ENCODE measurements at places on chromosomes 5 and 9. TPM values are rescaled to one million over a fixed set of nuclear protein-coding genes. Genes with fewer than 3 reads are reported as not detected.

DNA sequence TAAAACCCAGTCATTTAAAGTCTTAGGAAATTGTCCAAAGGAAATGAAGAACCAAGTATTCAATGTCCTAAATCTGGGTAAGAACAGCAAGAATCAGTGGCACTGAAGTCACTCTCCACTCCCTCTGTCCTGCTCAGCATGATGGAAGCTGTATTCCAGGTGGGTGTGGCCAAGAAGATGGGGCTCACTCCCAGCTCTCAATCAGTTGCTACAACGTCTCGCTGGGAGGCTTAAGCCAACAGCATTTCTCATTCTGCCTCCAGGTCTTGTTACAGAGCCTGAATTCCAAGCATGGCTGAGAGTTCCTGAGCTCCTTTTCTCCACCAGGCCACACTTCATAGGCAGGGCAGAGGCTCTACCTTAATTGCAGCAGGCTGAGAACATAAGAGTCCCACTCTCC is 41.2 kb upstream of the TRIO start:
- no peaks in the 10 kb centered on the region for H3K4me1 ChIP-seq
- no peaks in the 10 kb centered on the region for H3K36me3 ChIP-seq
- DNase-seq: no peak
- no peak overlapping the region for H3K27ac ChIP-seq

The SLC2A6 gene
- 17.0 TPM for total RNA-seq

DNA sequence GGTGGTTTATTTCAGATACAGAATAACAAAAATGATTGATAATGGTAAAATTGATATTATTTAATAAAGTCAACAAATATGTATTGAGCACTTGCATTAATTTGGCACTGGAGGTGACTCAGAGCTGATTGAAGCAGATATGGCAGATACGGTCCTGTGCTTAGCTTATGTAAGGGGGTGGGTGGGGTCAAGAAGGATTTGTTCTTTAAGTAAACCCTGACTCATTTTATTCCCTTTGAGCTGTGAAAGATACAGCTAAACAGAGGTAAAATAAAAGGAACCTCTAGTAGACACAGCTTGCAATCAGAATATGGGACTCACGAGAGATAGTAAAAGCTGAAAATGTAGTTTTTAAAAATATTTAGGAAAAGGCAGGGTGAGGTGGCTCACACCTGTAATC is 201.3 kb upstream of the CLINT1 start:
- H3K27ac ChIP-seq: no peak overlapping the region
- no peaks in the 10 kb centered on the region for H3K4me1 ChIP-seq
- no peak overlapping the region for H3K4me3 ChIP-seq

DNA sequence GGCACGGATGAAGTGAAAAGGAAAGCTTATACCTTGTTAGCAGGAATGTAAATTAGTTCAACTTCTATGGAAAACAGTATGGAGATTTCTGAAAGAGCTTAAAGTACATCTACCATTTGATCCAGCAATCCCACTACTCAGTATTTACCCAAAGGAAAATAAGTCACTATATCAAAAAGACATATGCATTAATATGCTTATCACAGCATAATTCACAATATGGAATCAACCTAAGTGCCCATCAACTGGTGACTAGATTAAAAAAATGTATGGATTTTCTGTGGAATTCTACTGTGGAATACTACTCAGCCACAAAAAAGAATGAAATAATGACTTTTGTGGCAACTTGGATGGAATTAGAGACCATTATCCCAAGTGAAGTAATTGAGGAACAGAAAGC is 279.6 kb downstream of the GABRB2 start:
- H3K27ac ChIP-seq: no peak overlapping the region
- no peak for DNase-seq
- no peak overlapping the region for H3K4me3 ChIP-seq
- no peaks in the 10 kb centered on the region for H3K36me3 ChIP-seq

The ERP44 gene
- total RNA-seq: 15.8 TPM

- no peak within 1 kb of the TSS for H3K27ac ChIP-seq
- peak within 1 kb of the TSS; percentile 76 for H3K4me3 ChIP-seq
- peaks cover 10% of the 10 kb centered on the region for H3K4me1 ChIP-seq
- DNase-seq: peak; percentile 76
- peaks cover 35% of the 10 kb centered on the region for H3K27me3 ChIP-seq
Observed at GRCh38 chr5:58582803-58583491, at the start of gene RAB3C. Gene RAB3C (plus strand): TSS chr5:58583075. CDS start chr5:58583209, 134 bp downstream.

The TMC1 gene
- not detected for total RNA-seq

GRCh38 chr5:98839469-98840383 is 66.3 kb downstream of the RGMB start:
- H3K27me3 ChIP-seq: no peaks in the 10 kb centered on the region
- DNase-seq: no peak
- no peaks in the 10 kb centered on the region for H3K36me3 ChIP-seq
- H3K4me3 ChIP-seq: no peak overlapping the region
- peaks cover 3% of the 10 kb centered on the region for H3K4me1 ChIP-seq

DNA sequence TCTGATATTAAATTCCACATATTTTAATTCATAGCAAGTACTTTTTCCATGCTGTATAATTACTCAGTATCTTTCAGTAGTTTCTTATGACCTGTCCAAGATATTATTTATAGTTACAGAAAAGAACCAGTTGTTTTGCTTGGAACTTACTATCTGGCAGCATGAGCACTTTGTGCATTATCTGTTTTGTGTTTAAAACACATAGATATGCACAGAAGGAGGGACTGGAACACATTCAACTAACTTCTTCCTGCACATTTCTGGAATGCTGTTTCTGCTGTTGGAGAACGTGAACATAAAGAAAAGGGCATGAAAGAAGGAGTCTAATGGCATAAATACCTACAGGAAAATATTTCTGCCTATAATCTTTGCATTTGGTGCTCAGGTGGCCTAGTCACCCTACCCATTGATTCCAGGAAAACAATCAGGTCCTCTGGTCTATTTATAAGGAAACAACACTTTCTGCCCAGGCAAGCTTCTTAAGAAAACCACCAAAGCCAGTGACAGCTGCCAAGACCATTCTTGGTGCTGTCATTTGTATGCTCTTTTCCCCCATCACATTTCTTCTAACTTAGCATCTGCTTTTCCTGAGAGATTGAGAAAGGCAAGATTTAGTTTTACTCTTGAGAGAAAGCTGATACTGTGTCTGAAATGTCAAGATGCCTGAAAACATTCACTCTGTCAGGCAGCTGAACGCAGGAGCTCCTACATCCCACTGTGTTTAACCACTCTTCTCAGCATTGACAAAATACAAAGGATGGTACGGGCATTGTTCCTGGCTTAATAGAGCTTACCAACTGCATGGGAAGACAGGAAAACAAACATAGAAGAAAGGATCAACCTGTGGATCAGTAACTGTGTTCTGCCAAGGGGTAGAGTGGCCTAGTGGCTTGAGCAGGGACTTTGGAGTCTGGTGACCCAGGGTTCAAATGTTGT is 40.3 kb downstream of the RAB3C start:
- H3K4me3 ChIP-seq: no peak overlapping the region
- DNase-seq: no peak
- no peaks in the 10 kb centered on the region for H3K27me3 ChIP-seq

The CBY3 gene
- total RNA-seq: 0.55 TPM

DNA sequence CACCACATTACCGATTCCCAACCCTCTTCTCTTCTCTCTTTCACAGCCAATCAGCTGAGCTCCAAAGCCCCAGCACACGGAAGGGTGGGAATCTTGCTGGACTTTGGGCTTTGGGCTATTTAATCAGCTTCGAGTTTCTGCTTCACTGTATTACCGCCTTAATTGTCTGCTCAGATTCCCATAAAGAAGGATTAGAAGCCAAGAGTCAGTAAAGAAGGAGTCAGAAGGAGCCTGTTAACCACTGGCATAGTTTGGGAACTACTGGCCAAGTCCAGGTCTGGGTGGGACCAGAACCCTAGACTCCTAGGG is 4.4 kb downstream of the SPRY4 start:
- H3K4me3 ChIP-seq: no peak overlapping the region
- H3K27me3 ChIP-seq: peaks cover 26% of the 10 kb centered on the region
- peaks cover 55% of the 10 kb centered on the region for H3K4me1 ChIP-seq
- no peak overlapping the region for H3K27ac ChIP-seq
- H3K36me3 ChIP-seq: no peaks in the 10 kb centered on the region

The FBLL1 gene
- total RNA-seq: 0.21 TPM

- DNase-seq: no peak
- H3K4me1 ChIP-seq: no peaks in the 10 kb centered on the region
- H3K4me3 ChIP-seq: no peak overlapping the region
- no peaks in the 10 kb centered on the region for H3K36me3 ChIP-seq
- H3K27me3 ChIP-seq: no peaks in the 10 kb centered on the region
- no peak overlapping the region for H3K27ac ChIP-seq
Observed at GRCh38 chr5:1751864-1752822, 47.5 kb downstream of the MRPL36 start.

DNA sequence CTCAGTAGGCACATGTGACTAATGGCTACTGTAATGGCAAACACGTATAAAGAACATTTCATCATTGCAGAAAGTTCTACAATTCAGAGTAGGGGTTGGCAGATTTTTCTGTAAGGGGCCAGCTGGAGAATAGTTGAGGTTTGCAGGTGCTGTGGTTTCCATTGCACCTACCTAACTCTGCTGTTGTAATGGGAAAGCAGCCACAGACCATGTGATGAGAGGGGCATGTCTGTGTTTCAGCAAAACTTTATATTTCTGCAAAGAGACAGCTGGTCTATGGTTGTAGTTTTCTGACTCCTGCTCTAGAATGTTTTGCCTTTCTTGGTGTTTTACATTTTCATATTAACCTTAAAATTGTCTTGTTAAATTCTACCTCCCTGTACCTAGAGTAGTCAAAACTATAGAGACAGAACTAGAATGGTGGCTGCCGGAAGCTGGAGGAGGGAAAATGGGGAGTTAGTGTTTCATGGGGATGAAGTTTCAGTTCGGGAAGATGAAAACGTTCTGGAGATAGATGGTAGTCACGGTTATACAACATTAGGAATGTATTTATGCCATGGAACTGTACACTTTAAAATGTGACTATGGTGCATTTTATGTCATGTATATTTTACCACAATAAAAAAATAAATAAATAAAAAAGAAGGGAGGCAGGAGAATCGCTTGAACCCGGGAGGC is 44.3 kb downstream of the NUP214 start:
- no peaks in the 10 kb centered on the region for H3K27me3 ChIP-seq
- no peak for DNase-seq
- H3K4me3 ChIP-seq: no peak overlapping the region
- H3K36me3 ChIP-seq: peaks cover 50% of the 10 kb centered on the region
- no peak overlapping the region for H3K27ac ChIP-seq
- peaks cover 6% of the 10 kb centered on the region for H3K4me1 ChIP-seq

The PKD2L2 gene
- not detected for total RNA-seq

GRCh38 chr9:13857521-13857920 is 456.4 kb downstream of the NFIB start:
- no peak for DNase-seq
- no peaks in the 10 kb centered on the region for H3K27me3 ChIP-seq

DNA sequence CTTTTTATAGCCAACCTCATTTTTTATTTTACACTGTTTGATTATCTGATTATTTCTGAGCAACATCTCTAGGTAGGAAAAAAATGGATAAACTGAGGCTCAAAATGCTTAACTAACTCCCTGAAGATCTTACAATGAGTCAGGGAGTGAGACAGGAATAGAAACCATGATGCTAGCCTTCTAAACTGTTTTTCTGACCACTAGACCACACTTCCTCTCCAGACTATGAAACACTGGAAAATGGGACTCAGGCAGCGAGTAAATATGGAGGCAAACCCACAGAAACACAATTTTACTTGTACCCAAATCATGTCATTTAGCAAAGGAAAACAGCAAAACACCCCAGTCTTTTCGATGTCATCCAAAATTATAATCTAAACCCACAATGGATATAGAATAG is 129.9 kb upstream of the ANKH start:
- H3K4me1 ChIP-seq: peaks cover 18% of the 10 kb centered on the region
- no peak overlapping the region for H3K27ac ChIP-seq
- no peak overlapping the region for H3K4me3 ChIP-seq
- DNase-seq: no peak
- peaks cover 31% of the 10 kb centered on the region for H3K27me3 ChIP-seq

DNA sequence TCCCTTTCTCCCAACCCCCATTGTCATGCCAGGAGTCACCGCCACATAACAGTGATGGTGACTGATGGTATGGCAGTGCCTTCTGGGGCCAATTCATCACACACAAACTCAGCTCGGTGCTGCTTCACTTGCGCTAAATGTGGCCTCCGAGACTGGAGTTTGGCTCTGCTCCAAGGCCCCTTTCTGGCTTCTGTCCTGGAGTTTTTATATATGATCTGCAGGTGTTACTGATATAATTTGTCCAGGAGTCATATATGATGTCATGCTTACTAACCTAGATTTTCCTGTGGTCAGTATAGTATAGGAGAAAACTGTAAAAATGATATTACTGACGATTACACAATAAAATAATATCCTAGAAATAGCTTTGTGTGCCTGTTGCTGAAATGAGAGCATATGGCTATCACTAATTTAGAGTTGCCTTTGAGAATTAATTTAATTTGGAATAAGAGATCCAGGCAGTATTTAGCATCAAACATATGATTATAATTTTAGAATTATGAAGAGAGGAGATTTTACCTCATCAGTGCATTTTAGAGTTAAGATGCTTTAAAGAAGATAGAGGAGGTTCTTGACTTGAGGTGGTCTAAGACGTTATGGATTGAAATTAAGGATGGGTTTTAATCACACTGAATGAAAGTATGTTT is 334.1 kb upstream of the CD180 start:
- no peaks in the 10 kb centered on the region for H3K27me3 ChIP-seq
- no peak for DNase-seq
- H3K4me3 ChIP-seq: no peak overlapping the region

DNA sequence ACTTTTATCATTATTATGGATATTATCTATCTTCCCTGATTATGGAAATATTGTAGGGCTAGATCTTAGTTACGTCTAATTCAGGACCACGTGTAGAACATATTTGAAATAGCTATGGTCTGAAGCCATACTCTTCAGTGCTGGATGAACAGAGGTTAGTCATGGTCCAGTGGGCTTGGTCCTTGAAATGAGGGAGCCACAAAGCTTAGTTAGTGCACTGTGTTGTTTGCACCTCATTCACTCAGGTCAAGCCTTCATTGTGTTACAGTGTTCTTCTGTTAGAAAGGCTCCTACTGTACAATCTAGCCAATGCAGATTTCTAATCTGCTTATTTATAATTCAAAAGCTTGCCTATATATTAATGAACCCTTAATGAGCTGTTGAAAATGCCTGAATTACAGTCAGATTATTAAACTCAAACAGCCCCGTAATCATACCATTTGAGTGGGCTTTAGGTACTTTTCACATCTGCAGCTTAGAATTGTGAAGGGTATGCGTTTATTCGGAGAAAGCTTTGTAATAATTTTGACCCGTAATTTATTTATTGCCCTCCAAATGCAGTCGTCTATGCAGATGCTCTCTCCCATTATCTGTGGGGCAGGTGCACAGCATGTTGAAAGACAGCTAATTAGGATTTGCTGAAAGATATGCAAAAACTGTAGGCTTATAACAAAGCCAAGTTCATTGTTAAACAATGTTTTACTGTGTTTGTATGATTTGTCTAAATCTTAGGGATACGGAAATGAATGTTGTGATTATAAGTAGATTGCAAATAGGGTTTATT is 164.9 kb downstream of the PBX3 start:
- no peak overlapping the region for H3K27ac ChIP-seq
- no peak for DNase-seq
- H3K4me1 ChIP-seq: no peaks in the 10 kb centered on the region
- no peaks in the 10 kb centered on the region for H3K27me3 ChIP-seq
- H3K4me3 ChIP-seq: no peak overlapping the region
- no peaks in the 10 kb centered on the region for H3K36me3 ChIP-seq

The SLC6A19 gene
- total RNA-seq: not detected

All from activated CD8-positive, alpha-beta T cell treated with anti-CD3 and anti-CD28 coated beads, Interleukin-2, amount 10 ng/mL, durations not matched to agents 7 days and 5 days (primary cell).